ENCODE measurements at places on chromosomes 16 and 17.

DNA sequence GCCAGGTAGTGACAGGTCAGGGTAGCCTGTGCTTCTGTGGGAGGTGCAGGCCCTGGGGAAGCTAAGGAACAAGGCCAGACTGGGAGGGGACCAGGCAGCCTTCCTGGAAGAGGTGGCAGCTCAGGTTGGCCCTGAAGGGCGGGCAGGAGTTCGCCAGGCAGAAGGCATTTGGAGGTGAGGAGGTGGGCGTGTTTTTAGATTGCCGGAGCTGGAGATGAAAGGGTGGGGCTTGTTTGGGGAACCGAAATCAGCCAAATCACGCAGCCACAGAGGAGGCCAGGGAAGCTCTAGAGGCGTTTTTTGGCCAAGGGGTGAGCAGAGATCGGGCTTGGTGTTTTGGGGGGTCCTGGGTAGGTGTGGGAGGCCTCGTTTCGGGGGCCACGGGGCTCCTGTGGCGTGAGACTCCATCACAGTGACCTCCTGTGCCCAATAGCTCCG, 7.6 kb downstream of the ADCY7 start:
- DNase-seq = no peak

DNA sequence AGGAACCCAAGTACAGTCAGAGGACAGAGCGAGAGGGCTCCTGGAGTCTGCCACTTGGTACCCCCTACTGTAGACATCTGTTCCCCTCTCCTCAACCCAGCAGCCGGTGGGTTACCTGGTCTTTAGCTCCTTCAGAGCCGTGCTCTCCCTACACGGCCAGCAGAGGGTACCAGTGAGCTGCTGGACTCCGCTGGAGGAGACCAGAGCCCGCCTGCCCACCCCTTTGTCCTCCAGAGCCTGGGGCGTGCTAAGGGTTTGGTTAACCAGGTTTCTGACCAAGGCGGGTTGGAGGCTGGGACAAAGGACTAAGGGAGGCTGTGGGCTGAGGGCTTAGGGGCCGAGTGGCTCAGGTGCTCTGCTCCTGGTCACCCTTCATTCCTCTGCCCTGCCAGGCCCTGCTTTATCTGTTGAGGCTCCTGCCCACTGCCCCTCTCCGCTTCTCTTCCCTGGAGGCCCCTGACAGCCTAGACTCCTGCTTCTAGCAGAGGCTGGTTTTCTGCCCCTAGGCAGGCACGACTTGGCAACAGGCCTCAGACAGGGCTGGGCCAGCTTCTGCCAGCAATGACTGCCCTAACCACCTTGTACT, 2.7 kb upstream of the HSD11B2 start:
- DNase-seq = peak; percentile 49

DNA sequence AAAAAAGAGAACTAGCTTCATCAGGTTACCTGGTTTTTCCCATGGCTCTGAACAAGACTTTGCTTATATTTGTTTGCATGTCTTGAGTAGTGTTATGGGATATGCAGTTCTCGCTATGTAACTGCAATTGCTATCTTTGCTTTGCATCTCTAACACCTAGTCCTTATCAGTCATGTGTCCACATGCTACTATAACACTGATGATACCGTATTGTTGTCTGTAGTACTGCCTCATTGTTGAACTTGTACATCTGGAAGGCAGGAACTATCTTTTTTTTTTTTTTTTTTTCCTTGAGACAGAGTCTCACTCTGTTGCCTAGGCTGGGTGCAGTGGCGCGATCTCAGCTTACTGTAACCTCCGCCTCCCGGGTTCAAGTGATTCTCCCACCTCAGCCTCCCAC, 2.5 kb downstream of the PSME3 start:
- DNase-seq = no peak

- no peak for DNase-seq
Measured at GRCh38 chr17:78142119-78142861, 3.9 kb upstream of the C17orf99 start.

DNA sequence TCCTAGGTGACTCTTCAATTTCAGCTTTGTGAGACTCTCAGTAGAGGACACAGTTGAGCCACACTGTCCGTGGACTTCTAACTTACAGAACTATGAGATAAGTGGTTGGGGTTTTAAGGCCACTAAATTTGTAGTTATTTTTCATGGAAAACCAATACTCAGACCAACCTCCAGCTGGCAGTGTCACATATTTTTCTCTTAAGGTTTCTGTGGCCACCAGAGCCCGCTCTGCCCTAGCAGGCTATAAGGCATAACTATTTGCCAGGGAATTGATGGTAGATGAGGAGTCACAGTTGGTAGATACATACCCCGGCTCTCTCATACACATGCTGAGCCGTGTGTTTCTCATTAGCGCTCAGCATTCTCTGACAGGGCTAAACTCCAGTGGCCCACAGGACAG, 336.8 kb upstream of the MON1B start:
- no peak for DNase-seq

DNA sequence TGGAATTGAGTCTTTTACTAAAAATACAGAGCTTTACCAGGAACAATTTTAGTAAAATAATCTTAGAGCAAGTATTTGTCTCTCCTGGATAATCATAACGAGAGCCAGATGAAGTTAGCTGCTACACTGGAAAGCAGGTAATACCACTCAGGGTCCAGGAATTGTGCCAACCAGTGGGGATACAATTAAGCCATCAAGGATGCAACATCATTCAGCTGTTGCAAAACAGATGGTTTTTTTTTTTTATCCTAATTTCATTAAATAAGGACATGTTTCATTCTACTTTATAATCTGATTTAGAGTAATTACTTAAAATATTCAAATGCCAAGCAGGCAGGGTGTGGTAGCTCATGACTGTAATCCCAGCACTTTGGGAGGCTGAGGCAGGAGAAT, 10.2 kb downstream of the MMD start:
- no peak for DNase-seq

GRCh38 chr17:57478478-57479250, 222.3 kb downstream of the MSI2 start:
- DNase-seq = no peak

DNA sequence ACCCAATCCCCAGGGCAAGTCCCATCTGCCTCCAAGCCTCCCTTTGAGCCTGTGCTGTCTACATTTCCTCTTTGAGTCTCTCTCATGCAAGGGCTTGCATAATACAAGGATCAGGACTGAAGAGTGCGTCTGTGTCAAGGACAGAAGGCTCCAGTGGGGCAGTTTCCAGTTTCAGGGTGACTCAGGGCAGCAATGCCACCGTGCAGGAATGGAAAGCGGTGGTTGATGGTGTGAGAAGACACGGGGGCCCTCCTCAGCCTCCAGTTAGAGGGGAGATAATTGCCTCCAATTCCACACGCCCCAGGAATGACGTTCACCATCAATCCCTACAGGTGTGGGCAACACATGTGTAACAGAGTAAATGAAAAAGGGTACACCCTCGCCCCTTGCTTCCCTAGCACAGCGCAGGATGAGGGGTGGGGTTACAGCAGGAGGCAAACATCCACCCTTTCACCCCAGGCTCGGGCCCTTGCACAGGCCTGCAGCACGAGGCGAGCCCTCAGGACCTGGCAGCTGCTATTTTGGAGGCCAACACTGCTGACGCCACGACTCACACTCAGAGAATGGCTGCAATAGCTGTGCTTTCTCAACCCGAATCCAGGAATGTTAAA, 24.8 kb upstream of the SLC25A19 start:
- no peak for DNase-seq

- DNase-seq = no peak
Measured at GRCh38 chr17:39171933-39172332, 6.0 kb upstream of the ARL5C start.

- no peak for DNase-seq
Measured at GRCh38 chr17:50972577-50972976, 106.4 kb upstream of the TOB1 start.

DNA sequence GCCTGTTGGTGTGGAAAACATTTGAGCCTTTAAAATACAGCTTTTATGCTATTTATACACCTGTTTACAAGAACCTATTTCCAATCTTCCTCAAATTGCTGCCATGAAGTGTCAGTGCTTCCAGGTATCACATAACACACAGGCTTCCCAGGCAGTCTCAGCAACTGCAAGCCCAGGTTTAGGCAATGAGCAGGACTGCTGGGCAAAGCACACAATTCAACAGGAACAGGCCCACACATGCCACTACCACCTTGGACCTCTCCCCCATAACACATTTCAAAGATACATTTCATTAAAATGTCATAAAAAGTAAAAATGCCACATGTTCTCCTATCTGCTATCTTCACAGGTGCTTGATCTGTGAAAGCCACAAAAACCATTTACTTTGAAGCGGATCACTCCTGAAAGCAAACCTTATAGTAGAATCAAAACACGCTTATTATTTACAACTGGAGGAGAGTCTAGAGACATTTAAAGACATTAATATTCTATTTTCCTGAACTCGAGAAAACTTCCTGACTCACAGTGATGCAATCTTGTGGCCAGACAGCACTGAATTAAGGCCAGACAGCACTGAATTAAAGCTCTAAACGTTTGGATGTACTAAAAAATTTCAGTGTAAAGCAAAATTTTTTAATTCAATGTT, 31.5 kb downstream of the ANKFY1 start:
- DNase-seq = no peak

DNA sequence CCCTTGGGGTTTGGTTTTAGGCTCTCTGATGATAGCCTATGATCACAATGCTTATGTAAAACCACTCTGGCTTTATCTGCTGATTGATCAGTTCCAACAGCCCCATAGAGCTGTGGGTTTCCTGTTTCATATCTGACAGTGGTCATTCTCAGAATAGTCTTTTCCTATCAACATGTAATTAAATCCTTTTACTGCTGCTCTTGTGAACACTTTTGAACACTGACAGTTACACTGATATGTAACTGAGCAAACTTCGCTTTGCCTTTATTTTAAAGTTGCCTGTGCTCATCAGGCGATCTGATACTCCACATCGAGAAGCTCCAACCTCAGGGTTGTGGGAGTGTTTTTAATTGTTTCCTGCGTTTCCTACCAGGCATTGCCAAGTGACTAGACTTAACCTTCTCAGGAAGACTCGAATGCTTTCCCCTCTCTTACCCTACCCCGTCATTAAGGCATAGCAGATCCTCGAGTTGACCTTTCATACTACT, 17.3 kb upstream of the CLEC18B start:
- DNase-seq = no peak

GRCh38 chr17:12693640-12694039, 27.9 kb downstream of the MYOCD start:
- DNase-seq = no peak

- DNase-seq = no peak
Measured at GRCh38 chr17:63946440-63947363, 14.6 kb upstream of the CD79B start.

- no peak for DNase-seq
Measured at GRCh38 chr17:19937522-19937921, 40.1 kb downstream of the AKAP10 start.

- no peak for DNase-seq
Measured at GRCh38 chr17:12666718-12667117, 1.0 kb downstream of the MYOCD start.

DNA sequence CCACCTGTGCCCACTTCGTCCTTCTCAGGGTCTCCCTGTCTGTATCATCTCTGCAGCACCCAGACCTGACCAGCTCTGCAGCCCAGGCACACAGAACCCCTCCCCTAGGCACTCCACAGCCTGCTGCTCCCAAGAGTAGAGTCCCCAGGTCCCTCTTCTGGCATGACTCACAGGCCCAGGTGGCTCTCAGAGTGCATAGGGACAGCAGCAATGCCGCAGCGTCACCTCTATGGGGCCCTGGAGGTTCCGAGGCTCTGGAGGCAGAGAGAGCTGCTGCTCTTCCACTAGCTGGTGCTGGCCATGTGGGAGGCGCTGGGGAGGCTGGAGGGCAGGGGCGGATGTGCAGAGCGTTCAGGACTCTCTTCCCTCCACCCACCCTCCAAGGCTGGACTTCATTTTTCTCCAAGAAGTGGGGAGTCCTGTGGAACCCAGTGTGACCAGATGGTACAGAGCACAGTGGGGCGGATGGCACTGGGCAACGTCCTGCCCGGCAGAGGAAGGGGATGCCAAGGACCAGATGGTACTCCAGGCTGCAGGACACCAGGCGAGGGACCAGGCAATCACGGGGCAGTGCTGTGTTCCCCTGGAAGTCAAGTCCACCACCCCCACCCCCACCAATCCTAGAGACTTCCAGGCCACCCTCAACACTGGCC, 151.7 kb downstream of the RBFOX3 start:
- no peak for DNase-seq

DNA sequence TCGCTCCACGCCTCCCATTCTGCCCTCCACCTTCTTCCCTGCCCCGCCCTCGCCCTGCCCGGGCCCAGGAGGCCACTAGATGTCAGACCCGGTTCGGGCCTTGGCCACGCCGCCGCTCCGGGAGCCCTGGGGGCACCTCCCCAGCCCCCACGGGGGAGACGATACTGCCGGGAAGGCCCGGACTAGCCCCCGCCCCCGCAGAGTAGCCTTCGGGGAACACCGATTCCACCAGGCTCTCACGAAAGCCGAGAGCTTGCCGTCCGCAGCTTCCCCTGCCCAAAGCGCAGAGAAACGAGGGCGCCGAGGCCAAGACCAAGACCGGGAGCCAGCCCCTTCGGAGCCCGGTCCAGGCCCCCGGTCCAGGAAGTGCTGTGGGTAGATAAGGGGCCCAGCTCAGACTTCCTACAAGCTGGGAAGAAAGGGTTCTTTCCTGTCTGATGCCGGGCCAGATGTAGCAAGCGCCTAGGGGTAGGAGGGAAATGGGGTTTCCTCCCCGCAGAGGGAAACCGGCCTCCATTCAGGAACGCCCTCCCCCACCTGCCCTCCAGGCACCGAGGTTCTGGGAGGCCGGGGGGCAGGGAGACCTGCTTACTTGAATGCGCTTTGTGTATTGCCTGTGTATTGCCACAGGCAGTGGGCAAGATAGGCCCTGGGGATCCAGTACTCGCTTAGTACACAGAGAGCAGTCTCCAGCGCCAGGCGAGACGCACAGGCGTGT, 806 bp upstream of the CYB561 start:
- DNase-seq = no peak

GRCh38 chr16:58022601-58023371, 2.8 kb upstream of the MMP15 start:
- DNase-seq = no peak

DNA sequence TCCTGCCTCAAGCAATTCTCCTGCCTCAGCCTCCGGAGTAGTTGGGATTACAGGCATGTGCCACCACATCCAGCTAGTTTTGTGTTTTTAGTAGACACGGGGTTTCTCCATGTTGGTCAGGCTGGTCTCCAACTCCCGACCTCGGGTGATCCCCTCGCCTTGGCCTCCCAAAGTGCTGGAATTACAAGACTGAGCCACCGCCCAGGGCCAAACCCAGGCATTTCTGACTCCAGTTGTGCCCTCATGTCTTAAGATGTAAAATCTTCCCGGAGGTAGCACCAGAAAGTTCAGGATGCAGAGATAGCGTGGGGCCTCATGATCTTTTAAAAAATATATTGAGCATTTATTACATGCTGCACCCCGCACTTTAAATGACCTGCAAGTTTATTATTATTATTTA, 12.8 kb upstream of the SMG1 start:
- DNase-seq = no peak

- DNase-seq = peak; percentile 1
Measured at GRCh38 chr16:50213939-50214519, 52.3 kb upstream of the ADCY7 start.

DNA sequence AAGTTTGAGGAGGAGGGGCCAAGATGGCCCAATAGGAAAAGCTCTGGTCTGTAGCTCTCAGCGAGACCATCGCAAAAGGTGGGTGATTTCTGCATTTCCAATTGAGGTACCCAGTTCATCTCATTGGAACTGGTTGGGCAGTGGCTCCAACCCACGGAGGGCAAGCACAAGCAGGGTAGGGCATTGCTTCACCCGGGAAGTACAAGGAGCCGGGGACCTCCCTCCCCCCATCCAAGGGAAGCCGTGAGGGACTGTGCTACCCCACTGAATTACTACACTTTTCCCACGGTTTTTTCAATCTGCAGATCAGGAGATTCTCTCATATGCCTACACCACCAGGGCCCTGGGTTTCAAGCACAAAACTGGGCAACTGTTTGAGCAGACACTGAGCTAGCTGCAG, 58.0 kb upstream of the EFCAB3 start:
- no peak for DNase-seq
